Stimulated activated naive CD8-positive, alpha-beta T cell treated with anti-CD3 and anti-CD28 coated beads, Interleukin-15, amount 100 ng/mL, for 72 hours (primary cell): ENCODE measurements at places on chromosomes 12 and 14.

DNA sequence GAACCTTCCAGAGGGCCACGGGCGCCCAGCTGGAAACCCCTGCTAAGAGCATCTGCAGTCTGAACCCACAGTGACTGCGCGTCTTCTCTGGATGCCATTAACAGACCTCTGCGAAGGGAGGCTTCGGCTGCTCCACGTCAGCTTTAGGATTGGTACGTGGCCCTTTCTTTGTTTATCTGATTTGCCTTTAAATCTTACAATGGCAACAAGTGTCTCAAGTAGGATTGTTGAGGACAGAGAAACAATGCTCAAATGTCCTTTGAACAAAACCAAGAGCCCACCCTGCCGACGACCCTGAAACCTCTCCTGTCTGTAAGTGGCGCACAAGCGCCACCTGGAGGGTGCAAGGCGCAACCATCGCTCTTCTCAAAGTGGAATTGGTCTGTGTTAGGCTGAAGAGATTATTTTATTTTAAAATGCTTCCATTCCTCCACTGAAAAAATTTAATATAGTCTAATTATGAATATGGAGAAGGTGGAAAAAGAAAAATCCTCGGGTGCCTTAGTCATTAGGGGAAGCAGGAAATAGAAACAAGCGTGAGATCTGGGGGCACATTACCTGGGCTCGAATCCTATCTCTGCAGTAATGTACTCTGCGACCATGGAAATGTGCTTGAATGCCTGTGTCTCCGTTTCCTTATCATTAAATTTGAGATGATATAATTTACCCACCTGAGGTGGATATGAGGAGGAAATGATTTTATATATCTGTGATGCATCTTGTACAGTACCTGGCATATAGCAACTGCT is 82.6 kb upstream of the PTPRB start:
- peak; percentile 30 for DNase-seq

- DNase-seq, result peak; percentile 71
These were observed 100.0 kb downstream of the ARF6 start for GRCh38 chr14:49992901-49993339.

GRCh38 chr12:34333337-34333736 is 311.0 kb downstream of the ALG10 start:
- no peak for DNase-seq

- no peak for DNase-seq
These were observed 55.8 kb downstream of the PRIMA1 start for GRCh38 chr14:93732524-93732923.

- peak; percentile 89 for DNase-seq
These were observed 63.1 kb downstream of the ARL6IP4 start for GRCh38 chr12:123043536-123044001.

- no peak for DNase-seq
These were observed 26.3 kb downstream of the WNT5B start for GRCh38 chr12:1655225-1655788.
